ENCODE measurements at places on chromosomes 7 and 10. TPM values are rescaled to one million over a fixed set of nuclear protein-coding genes. Genes with fewer than 3 reads are reported as not detected.

- no peak for DNase-seq
Measured at GRCh38 chr7:111775206-111775605, 212.9 kb upstream of the IMMP2L start.

The GPR15LG gene
- not detected for total RNA-seq

The PPP1R3A gene
- total RNA-seq = 54.1 TPM

DNA sequence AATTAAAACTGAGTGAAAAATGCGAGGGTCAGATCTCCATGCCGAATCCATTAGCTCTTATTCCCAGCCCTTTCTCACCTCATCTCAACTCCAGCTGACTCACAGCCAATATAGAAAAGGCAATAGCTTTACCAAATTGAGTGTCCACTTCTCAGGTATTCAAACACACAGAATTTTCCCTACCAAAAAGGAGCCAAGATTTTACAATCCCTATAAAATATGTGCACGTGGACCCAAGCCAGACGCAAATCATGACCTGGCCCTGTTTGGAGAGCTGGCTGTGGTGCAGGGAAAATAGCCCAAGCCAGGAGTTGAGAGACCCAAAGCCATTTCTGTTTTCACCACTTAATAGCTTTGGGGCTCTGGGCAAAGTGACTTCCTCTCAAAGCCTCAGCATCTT lies 379.7 kb upstream of the AUTS2 start:
- no peak for DNase-seq

The NUTM2D gene
- total RNA-seq = 3.5 TPM

- DNase-seq = no peak
Measured at GRCh38 chr7:2259480-2259879, 17.5 kb downstream of the NUDT1 start.

GRCh38 chr7:108525327-108525984 lies 479 bp downstream of the PNPLA8 start:
- peak; percentile 92 for DNase-seq

GRCh38 chr7:13352677-13353076 lies 636.8 kb downstream of the ETV1 start:
- no peak for DNase-seq

GRCh38 chr7:114444196-114444595 lies 29.6 kb downstream of the FOXP2 start:
- DNase-seq = no peak

DNA sequence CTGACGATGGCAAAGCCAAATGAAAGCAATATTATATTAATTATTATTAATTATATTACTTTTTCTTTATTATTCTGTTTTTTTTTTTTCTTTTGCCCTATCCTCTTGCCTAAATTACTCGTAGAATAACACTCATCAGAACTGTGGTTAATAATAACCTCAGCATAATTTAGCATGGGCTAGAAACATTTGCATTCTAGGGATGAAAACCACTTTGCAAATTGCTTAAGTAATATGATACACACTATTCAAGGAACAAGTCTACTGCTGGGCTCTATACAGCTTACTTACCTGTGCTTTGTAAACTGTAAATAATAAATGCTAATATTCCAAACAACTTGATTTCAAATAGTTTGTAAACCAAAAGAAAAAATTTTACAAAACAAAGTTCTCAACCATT lies 375.8 kb downstream of the HGF start:
- no peak for DNase-seq

GRCh38 chr10:3330663-3331062 lies 158.1 kb upstream of the PITRM1 start:
- peak; percentile 41 for DNase-seq

- no peak for DNase-seq
Measured at GRCh38 chr10:3148041-3148440, 24.5 kb downstream of the PITRM1 start.

DNA sequence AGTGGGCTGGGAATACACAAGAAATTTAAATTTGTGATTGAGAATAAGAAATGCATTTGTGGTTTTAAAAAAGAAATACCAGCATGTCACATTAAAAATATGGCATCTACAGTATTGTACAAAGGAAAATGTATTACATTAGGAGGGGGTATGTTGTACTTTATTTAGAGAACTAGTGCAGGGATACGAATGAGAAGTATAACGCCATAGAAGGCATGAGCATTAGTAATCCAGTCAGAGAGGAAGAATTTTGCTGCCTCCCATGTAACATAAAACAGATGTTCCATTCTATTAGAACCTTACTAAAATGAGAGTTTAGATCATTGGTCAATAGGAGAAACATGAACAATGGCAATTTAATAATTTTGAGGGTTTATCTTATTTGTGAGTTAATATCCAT lies 182.2 kb downstream of the ADK start:
- DNase-seq = no peak

GRCh38 chr7:42993038-42993437 lies 60.9 kb downstream of the MRPL32 start:
- DNase-seq = no peak

GRCh38 chr7:17040716-17041115 lies 158.9 kb upstream of the AGR3 start:
- DNase-seq = no peak

The OR13A1 gene
- total RNA-seq = not detected

The ZP3 gene
- total RNA-seq = 0.76 TPM

DNA sequence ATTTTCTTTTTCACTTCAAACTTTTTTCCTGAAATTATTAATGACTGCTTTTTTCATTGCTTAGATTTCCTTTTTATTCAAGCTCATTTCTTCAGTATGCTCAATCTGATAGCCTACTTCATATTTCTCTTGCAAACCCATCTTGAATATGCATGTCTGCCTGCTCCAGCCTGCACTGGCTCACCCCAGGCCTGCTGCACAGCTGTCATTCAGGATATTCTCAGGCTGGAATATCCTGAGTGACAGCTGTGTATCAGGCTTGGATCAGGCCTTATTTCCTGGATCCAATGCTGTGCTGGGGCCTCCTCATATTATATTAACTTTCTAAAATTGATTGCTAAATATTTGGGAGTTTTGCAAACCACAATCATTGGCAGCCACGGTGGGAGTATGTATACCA lies 120.2 kb upstream of the TNS3 start:
- no peak for DNase-seq

The HOXA2 gene
- 0.38 TPM for total RNA-seq

The TMEM176A gene
- 110 TPM for total RNA-seq

- DNase-seq = no peak
Measured at GRCh38 chr10:21363731-21364104, 161.8 kb downstream of the SKIDA1 start.

The NEURL1 gene
- total RNA-seq = 0.12 TPM

The TMEM225B gene
- 0.18 TPM for total RNA-seq

- DNase-seq = no peak
Measured at GRCh38 chr7:116356979-116357378, 142.6 kb upstream of the CAV2 start.

DNA sequence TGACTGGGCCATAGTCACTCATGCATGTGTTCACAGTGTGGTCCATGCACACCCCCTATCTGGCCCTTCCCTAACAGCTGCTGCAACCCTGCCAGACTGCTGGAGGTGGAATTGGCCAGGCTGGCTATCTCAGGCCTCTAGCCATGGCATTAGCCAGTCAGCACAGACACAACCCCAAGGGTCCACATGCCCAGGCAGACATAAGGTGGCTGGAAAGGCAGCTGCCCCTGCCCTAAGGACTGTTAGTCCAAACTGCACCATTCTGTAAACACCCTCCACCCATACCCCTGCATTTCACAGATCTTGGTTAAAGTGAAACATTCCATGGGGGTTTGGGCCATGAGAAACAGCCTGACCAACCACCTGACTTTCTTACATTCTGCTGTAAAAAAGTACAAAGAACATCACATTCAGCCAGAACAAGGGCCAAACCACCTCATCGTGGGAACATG lies 137.4 kb upstream of the KCNMA1 start:
- DNase-seq = no peak

DNA sequence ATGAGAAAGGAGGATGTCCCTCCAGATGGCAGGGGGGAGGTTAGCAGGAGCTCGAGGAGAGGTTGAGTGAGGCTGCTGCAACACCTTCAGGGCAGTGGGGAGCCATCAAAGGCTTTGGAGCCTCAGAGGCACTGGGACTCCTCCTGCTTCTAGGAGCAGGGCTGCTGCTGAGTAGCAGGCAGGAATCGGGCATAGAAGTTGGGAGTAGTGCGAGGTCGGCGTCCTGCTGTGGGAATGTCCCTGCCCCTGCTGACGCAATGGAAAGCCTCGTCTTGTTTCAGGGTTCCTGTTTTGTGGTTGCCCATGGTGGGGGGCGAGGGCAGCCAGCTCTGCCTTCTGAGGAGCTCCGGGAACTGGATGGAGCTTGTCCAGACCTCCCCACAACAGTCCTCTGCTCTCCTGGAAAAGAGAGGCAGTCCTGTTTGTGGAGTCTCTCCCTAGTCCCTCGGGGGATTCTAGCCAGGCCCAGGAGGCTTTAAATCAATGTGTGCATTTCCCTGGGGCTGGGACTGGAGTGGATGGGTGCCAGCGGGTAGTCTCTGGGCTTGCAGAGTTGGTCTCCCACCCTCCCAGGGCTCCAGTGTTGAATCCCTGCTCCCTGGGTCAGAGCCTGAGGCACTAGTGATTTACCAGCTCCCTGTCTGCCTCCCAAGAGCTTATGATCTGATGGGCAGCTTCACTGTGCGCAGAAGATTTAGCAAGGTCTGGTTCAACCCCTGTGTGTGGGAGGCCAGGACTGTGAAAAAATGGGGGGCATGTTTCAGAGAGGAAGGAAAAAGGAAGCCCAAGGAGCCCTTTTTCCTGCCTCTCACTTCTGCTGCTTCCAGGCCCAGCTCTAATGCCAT lies 98.7 kb upstream of the PPIF start:
- peak; percentile 66 for DNase-seq

The GNG11 gene
- total RNA-seq = 19.8 TPM

GRCh38 chr7:82210416-82211184 lies 233.0 kb downstream of the CACNA2D1 start:
- no peak for DNase-seq

DNA sequence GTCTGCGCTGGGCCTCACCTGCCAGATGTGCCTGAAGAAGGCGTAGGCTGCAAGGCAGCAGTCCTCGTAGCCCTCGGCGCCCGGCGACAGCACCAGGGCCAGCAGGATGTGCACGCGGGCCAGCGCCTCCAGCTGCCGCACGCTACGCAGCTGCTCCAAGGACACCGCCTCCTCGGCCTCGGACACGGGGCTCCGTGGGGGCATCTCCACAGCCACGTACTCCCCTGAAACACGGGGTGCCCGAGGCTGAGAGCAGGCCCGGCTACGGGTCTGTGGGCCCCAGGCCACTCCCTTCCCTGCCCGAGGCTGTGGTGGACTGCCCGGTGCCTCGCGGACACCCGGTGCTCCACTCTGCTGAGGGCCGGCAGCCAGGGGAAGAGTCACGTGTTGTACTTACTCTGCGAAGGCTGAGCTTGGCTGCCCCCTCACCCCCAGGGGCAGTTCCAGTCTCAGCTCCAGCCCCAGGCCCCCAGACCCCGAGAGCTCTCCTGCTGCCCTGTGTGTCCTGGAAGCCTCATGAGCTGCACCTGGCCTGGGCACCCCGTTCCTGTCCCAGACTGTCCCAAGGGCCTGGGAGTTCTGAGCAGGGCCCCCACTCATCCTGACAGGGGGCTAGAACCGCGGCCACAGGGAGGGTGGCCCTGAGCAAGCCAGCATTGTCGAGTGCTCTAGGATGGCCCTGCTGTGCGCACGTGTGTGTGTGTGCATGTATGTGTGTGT lies 62.8 kb downstream of the CFAP46 start:
- no peak for DNase-seq

The PGAM2 gene
- total RNA-seq = 1,159 TPM

GRCh38 chr10:23099816-23100215 lies 4.4 kb downstream of the MSRB2 start:
- DNase-seq = no peak

The GOLGA7B gene
- total RNA-seq = 2.4 TPM

The TMEM229A gene
- total RNA-seq = not detected

DNA sequence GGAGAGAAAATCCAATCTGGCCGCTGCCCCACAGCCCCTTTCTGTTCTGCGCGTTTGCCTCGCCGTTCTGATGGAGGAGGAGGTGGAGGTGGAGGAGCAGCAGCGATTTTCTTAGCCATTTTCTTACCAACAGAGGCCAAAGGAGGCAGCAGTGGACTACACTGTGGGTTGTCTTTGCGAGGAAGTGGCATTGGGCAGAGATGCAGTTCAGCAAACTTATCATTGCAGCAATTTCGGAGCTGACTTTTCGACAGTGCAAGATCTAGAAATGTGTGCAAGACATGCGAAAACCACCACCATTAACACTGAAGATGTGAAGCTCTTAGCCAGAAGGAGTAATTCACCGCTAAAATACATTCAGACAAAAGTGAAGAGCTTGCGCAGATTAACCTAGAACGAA lies 1.9 kb upstream of the ARL4A start:
- peak; percentile 40 for DNase-seq

The MMD2 gene
- total RNA-seq = not detected

DNA sequence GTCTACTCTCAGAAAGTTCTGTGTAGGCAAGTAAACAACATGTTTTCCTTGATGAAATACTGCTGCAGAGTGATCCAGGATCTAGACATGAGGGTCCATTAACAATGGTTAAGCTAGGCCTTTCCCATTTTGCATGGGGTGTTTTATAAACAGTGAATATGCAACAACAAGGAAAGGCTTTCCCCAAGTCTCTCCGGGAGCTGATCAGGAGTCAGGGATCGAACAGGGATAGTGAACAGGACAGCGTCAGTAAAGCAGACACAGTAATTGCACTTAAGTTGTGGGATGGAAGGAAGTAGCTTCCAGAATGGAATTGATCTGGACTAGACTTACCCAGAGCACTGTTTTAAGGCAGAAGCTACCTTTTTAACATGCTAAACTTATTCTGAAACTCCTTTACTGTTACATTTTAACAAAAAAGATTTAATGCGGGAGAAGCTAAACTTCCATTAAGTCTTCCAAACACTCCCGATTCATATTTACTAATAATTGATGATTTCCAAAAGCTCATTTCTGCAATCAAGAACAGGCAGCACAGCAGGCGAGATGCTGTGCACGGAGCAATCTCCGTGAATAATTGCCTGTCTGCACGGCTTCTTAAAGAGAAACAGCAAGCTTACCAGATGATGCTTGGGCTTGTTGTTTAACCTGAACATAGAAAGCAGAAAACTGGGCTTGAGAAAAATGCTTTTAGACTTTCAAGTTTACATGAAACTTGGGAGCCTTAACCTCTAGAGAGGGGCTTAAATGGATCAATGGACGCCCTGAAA lies 50.3 kb upstream of the DOCK1 start:
- no peak for DNase-seq

The SFTPA1 gene
- total RNA-seq = 0.26 TPM

The SLC26A5 gene
- total RNA-seq = not detected

DNA sequence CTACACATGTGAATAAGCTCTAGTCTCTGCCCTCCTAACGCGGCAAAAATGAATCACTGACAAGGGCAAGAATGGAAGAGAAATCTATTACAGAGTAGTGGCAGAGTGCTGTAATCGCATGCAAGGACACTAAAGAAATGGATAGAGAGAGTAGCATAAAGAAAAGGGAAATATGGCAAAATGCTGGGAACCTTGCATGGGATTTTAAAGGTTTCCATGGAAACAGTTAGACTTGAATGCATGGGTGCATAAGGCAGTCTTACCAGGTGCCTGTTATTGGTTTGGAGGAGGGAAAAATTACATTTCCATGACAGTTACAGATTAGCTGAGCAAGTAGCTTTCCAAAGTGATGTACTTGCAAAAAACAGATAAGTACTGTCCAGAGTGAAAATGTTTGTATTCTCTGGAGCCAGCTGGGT lies 233.4 kb downstream of the PTN start:
- DNase-seq = no peak

- no peak for DNase-seq
Measured at GRCh38 chr7:99837649-99838361, 10.0 kb downstream of the CYP3A43 start.

Measured in left cardiac atrium (tissue), 4 donors.